ENCODE measurements at places on chromosomes 3 and 15.
A peak's percentile ranks its signal among the peaks of the same experiment; 100 is the strongest.

GRCh38 chr3:144182501-144182900, 210.9 kb downstream of the DIPK2A start:
- no peak for DNase-seq

DNA sequence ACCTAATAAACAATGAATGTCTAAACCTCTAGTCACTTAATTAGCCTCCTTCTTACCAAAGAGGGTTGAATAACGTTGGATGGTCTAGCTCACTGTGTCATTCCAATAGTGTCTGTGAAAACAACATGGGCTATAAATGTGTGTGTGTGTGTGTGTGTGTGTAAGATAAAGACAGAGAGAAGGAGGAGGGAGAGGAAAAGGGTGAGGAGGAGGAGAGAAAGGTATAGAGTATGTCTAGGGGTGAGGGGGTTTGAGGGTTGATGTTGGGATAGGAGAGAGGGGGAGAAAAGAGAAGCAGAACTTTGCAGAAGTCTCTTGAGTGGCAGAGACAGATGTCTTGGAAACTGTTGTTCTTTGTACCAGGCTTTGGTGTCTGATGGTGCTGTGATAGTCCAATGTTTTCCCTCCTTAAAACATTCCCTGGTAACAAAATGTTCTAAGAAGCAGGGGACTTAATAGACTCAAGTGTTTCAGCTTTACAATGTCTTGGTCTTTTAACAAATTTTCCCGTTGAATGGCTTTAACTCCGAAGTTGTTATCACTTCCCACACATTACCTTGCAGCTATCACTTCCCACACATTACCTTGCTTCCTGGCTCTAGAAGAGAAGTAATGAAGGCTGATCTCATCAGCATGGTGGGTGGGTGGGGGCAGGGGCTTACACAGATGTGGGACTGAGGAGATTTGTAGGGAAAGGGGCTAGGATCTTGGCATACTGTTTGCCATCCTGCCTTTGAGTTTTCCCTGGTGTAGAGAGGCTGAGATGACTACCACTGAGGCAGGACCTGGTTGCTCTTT, 57.8 kb upstream of the ETV5 start:
- DNase-seq = no peak

DNA sequence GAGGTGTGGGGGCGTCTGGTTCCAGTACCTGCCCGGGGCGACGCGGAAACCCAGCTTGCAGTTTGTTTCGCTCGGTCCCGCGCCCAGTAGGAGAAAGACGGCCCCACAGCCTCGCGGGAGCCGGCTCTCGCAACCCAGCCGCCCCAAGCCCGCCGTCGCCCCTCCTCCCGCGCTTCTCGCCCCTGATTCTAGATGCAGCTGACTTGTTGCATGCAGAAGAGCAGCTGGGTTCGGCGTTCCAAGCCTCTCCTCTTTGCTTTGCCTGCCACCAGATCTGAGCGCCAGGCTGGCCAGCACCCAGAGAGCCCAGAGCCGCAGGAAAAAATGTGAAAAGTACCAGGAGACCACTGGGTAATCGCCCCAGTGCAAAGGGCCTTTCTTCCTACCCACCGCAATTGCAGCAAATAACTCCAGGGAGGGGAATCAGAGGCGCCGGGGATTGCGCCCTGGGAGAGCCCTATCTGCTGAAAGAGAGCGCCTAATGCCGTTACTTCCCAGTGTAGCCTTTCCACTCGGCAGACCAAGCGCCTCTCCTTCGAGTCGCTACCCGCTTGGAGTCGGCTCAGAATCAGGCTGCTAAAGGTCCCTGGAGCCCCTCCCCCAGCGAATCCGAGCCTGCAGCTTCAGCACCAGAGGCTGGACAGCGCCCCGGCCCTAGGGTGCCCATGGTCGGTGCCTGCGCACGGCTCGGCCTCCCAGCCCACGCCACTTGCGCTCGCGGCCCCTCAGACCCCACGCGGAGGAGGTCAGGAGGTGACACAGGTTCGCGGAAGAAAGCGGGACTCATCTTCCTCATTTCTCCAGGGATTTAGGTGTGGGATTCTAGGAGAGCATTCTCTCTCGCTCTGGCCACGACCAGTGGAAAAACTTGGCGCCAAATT, 15.7 kb upstream of the AEN start:
- DNase-seq = peak; percentile 15

DNA sequence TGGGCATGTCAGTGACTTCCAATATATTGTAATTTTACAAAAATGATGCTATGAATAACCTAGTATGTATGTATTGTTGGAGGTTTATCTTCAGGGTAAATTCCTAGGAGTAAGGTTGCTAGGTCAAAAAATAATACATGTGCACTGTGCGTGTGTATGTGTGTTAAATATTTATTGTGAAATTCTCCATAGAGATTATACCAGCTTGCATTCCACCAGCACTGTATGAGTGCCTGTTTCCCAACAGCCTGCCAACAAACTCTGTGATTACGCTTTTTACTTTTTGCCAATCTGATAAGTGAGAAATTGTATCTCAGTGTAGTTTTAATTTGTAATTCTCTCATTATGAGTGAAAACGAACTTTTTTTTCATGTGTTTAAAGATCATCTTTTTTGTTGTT, 12.6 kb upstream of the IGF2BP2 start:
- no peak for DNase-seq

- DNase-seq = no peak
These were observed 543.0 kb downstream of the UNC13C start for GRCh38 chr15:54521206-54521605.

GRCh38 chr15:68211656-68212320, 6.7 kb upstream of the CALML4 start:
- DNase-seq = no peak

GRCh38 chr3:171001957-171002694, 24.4 kb downstream of the SLC2A2 start:
- no peak for DNase-seq

- DNase-seq = no peak
These were observed 356.5 kb upstream of the IL12A start for GRCh38 chr3:159632128-159632527.

DNA sequence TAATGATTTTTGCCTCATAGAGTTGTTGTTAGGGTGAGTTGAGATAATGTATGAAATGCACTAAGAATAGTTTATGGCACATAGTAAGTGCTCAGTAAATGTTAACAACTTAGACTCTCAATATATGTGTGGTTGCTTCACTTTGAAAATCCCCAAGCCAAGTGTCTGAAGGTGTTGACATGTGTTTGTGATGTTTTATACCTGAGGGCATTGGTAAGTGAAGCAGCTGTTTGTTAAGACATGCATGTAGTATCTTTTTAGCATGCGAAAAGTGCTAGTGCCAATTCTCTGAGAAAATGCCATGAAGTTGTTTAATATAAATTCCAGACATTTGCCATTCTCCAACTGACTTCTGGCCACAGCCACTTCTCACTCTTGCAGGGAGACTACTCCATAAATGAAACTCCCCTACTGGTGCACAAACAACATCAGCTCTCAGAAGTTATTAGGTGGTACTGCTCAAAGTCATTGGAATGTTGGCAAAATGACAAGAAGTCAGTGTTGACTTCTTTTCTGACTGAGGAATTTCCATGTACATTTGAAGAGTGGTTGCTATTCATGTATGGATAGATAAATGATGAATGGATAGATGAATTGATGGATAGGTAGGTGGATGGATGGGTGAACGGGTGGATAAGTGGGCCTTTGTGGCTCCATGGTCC, 103.6 kb upstream of the NUDT16 start:
- no peak for DNase-seq

- no peak for DNase-seq
These were observed 735.1 kb upstream of the LMCD1 start for GRCh38 chr3:7766530-7766929.

DNA sequence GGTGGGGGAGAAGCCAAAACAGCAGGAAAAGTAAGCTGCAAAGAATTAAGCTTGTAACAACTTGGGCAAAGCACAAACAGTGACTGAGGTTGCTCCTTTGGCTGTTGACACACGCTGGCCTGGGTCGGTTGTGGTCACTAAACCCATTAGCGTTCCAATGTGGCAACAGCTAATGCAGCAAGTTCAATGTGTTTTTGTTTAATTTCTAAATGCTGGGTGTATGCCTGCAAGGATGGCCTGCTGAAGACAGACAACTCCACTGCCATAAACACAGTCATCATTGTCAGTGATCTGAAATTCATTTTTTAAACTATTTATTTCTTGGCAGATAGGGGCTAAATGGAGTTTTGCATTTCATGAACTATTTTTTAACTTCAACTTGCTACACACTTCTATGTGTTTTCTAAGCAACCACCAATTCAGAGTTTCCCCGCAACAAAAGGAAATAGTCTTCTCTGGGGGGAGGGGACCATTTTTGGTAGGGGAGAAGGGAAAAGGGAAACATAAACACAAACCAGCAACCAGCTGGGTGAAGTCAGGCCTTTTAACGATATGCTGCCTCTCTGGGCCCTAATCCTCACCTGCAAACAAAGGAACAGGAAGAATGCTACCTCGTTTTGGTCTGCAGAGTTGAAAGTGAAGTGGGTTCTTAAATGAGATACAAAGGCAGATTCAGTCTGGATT, 34.8 kb upstream of the WNT5A start:
- peak; percentile 36 for DNase-seq

GRCh38 chr3:132231633-132232032, 85.6 kb upstream of the ACP3 start:
- DNase-seq = no peak

- no peak for DNase-seq
These were observed 139.7 kb upstream of the CFAP20DC start for GRCh38 chr3:59189526-59189925.

DNA sequence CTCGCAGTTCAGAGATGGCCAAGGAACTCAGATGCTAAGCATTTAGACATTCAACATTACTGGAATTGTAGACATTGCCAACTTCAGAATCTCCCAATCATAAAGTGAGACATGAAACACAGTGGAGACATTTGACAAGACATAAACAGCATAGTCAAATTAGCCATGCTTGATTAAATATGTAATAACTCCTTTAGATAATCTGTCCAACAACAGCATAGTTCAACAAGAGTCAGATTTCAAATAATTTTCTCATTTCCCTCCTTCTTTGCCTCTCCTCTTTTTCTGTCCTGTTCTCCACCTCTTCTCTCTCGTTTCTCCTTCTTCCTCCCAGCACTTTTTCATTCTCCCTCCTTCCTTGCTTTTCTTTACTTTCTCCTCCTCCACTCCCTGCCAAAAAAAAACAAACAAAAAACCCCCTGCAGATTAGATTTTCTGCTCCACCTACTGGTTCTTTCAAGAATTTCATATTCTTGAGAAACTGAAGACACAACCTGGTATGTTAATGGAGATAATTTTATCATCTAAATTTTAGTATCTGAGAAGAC, 20.2 kb downstream of the CPOX start:
- DNase-seq = no peak

- DNase-seq = no peak
These were observed 85.9 kb upstream of the GPR149 start for GRCh38 chr3:154515921-154516320.

- no peak for DNase-seq
These were observed 42.7 kb downstream of the CORO2B start for GRCh38 chr15:68621535-68621934.

- DNase-seq = no peak
These were observed 398.9 kb downstream of the IGSF11 start for GRCh38 chr3:118635711-118636110.

GRCh38 chr15:101045236-101045646, 126.1 kb downstream of the LRRK1 start:
- no peak for DNase-seq

DNA sequence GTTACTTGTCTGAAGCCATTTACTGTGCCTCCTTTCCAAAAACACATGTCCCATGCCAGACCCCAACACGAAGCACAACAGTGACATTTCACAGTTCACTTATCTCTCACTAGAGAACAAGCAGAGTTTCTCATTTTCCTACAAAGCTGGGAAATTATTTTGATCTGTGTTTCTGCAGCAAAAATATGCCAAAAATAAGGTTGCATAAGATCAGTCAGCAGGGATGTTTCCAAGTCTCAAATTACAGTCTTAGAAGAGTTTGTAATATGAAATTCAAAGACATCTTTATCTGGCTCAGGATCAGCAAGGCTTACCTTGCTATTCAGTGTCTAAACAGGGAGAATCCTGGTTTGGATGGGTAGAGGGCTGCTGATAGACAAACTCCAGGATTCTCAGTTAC, 75.5 kb downstream of the GJD2 start:
- no peak for DNase-seq

DNA sequence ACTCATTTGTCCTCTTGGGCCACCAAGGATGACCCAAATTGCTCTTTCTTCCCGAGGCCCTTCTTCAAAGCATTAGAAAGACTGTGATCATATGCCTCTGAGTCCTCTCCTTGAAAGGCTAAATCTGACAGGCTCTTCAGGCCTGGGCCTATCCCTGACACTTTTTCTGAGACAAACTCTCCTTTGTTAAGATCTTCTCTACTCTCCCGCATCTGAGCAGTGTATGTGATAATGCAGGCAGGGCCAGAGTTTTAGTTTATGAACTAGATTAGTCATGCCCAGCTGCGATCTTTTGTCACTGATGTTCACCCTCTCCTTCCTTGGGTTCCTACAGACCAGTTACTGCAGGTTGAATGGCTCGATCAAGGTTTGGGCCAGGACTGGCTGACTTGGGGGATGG, 39.2 kb downstream of the MASP1 start:
- no peak for DNase-seq

DNA sequence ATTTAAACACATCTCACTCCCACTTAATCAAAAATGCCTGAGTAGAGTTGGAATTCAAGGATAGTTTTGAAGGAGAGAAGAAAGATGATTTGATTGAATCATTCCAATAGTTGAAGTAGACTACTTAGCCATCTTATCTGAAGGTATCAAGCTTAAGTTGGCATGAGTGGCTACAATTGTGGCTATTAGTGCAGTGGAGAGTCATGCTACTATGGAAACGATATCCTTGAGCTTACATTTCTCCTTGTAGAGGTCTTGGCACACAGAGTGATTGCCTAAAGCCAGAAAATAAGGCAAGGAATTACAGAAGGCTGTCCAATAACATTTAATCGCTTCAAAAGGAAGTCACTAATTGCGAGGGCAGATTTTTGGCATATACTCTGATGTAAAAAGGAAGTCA, 1022.7 kb downstream of the IGSF11 start:
- DNase-seq = no peak

- DNase-seq = no peak
These were observed 73.2 kb downstream of the CCNL1 start for GRCh38 chr3:157086775-157087174.

GRCh38 chr3:177932346-177932745, 603.9 kb upstream of the KCNMB2 start:
- DNase-seq = no peak

DNA sequence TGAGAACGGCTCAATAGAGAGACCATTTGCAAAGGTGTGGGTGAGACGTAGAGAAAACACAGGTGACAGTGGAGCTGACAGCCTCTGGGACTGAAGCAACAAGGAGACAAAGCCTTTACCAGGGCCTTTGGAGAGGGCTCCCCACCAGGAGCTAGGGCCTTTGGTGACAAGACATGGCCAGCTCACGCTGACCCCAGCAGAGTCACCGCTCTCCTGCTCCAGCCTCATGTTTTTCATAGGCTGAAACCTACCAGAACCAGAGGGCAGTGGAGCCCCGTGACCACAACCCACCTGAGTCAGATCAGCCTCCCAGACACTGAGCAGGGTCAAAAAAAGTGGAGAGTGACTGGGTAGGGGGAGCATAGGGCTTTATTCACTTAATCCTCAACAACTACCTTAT, 214.7 kb downstream of the SHQ1 start:
- no peak for DNase-seq

All from MM.1S (cell line).